Astrocyte (in vitro differentiated cells and primary cell): ENCODE measurements at places on chromosomes 2 and 18. TPM values are rescaled to one million over a fixed set of nuclear protein-coding genes. Genes with fewer than 3 reads are reported as not detected.

DNA sequence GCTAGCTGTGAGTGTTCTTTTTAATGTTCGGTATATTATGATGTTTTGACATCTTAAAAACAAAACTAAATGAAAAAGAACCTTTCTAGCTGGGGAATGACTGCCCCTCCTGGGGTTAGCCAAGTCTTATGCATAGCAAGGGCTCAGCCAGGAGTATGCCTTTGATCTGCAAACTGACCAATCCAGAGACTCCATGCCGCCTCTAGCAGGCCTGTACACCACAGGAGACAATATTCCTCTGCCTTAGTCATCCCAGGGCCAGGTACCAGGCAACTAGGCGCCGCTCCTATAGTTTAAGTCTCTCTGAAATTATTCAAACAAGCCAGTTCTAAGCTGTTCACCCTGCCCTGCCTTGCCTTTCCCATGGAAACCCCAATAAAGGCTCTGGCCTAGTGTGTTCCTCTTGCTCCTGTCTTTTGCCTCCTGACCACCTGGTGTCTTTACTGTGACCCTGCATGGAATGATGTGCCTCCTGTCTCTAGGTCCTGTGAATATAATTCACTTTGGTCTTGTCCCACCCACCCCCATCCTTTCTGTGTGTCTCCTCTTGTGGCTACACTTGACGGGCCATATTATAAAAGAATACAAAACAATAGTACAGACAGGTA is 52.0 kb upstream of the CHN1 start:
- H3K27me3 ChIP-seq = no peaks in the 10 kb centered on the region
- no peak for DNase-seq
- no peak overlapping the region for H3K27ac ChIP-seq

GRCh38 chr2:43019025-43019367 is 207.4 kb downstream of the ZFP36L2 start:
- no peak overlapping the region for H3K27ac ChIP-seq
- H3K4me1 ChIP-seq = no peaks in the 10 kb centered on the region
- no peak for DNase-seq
- H3K36me3 ChIP-seq = no peaks in the 10 kb centered on the region
- no peaks in the 10 kb centered on the region for H3K27me3 ChIP-seq

GRCh38 chr2:217249121-217250012 is 389.5 kb upstream of the TNP1 start:
- DNase-seq = no peak
- H3K36me3 ChIP-seq = no peaks in the 10 kb centered on the region
- no peak overlapping the region for H3K27ac ChIP-seq
- H3K4me3 ChIP-seq = no peak overlapping the region
- H3K4me1 ChIP-seq = peaks cover 5% of the 10 kb centered on the region

DNA sequence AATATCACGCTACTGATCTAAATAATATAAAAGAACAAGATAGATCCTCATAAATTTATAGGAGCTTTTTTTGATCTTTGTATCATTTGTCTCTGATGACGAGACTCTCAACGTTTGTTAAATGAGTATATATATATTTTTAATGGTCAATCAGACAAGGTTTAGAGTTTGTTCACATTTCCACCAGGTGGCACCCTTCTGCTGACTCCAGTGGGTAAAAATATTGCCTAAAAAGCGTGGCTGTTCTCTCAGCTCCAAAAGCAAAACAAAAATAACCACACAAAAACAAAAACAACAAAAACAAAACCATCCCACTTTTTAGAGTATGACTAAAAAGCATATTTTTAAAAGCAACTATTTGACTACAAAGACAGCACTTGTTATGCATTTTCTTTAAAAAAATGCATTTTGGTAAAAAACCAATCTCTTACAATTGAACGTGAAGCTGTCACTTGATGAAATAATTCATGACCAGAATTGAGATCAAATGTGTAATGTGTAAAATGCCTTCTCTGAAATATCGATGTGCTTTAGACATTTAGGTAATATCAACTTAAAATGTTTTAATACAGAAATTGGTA is 723.2 kb downstream of the DPP10 start:
- H3K27me3 ChIP-seq = peaks cover 13% of the 10 kb centered on the region
- no peak overlapping the region for H3K27ac ChIP-seq
- H3K4me1 ChIP-seq = no peaks in the 10 kb centered on the region
- no peak overlapping the region for H3K4me3 ChIP-seq
- DNase-seq = peak; percentile 0

DNA sequence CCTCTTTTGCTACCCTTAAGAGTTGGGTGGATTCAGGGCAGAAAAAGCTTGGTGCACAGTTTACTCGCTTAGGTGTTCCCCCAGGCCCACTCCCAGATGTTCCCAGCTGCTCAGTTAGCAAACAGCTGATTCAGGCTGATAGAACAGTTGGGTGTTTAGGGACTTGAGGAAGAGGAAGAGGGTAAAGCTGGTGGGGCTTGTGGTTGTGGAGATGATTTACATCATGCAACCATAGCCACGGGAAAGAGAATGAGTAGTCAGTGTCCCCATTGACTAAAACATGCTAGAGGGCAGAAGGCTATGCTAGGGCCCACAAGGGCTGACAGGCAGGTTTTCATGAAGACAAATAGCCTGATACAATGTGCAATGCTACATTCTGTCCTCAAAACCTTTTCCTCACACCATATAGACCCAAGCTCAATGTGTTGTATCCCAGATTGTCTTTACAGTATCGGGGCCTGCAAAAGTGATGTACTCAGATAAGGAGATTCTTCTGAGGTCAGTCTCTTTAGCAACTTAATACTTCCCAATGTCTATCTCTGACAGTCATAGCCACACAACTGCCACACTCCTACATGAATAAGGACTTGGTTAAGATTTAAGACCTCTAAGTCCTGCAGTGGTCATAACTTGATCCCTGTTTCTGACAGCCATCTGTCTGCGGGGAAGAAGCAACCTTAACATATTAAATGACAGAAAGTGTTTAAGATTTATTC is 15.6 kb downstream of the COLEC12 start:
- no peak overlapping the region for H3K4me3 ChIP-seq
- H3K4me1 ChIP-seq = peaks cover 14% of the 10 kb centered on the region
- no peaks in the 10 kb centered on the region for H3K36me3 ChIP-seq
- DNase-seq = no peak
- H3K27ac ChIP-seq = no peak overlapping the region

Gene G6PC2
- total RNA-seq = not detected in 2 replicates

Gene NPAS2
- total RNA-seq = 5.5 and 5.8 TPM in 2 replicates

- H3K4me3 ChIP-seq = no peak overlapping the region
- no peaks in the 10 kb centered on the region for H3K36me3 ChIP-seq
- H3K4me1 ChIP-seq = no peaks in the 10 kb centered on the region
- DNase-seq = no peak
These were observed 220.2 kb downstream of the PDE11A start for GRCh38 chr2:177852389-177852788.

DNA sequence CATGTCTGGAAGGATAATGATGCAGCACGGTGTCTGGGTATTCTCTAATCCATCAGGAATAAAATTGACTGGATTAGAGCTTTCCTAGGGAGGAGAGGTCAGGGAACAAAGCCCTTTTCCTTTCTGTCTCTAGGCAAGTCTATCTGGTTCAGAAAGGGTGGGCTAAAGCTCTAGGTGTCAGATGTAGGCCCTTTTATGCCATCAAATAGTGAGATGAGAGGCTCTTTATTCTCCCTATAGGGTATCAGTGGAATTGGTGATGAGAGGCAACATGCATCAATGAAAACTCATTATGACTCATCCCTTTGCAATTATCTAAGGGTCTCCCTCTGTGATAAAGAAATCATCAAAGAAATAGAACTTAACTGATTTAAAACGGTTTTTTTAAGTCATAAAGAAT is 328.0 kb upstream of the CRIM1 start:
- no peaks in the 10 kb centered on the region for H3K27me3 ChIP-seq
- H3K27ac ChIP-seq = no peak overlapping the region
- DNase-seq = no peak
- no peak overlapping the region for H3K4me3 ChIP-seq
- no peaks in the 10 kb centered on the region for H3K36me3 ChIP-seq

GRCh38 chr2:81396417-81397019 is 1092.0 kb upstream of the LRRTM1 start:
- no peaks in the 10 kb centered on the region for H3K36me3 ChIP-seq
- H3K27ac ChIP-seq = no peak overlapping the region
- H3K4me3 ChIP-seq = no peak overlapping the region
- H3K4me1 ChIP-seq = no peaks in the 10 kb centered on the region

Gene ABCG8
- total RNA-seq = not detected in 2 replicates

GRCh38 chr2:100819370-100820272 is at the start of gene NPAS2:
Gene NPAS2 (plus strand): TSS chr2:100820139. CDS start chr2:100904755, 84,616 bp downstream.
- H3K4me1 ChIP-seq = peaks cover 22% of the 10 kb centered on the region
- H3K4me3 ChIP-seq = peak within 1 kb of the TSS; percentile 69
- H3K27ac ChIP-seq = peak within 1 kb of the TSS; percentile 60

GRCh38 chr2:61218817-61219170 is 56.8 kb downstream of the C2orf74 start:
- no peak for DNase-seq
- H3K27me3 ChIP-seq = no peaks in the 10 kb centered on the region
- H3K36me3 ChIP-seq = peaks cover 34% of the 10 kb centered on the region
- H3K27ac ChIP-seq = no peak overlapping the region
- H3K4me1 ChIP-seq = peaks cover 4% of the 10 kb centered on the region

Gene ABCB11
- total RNA-seq = 0.02 TPM in 1 of 2 replicates, not detected in the other

- DNase-seq = no peak
- H3K36me3 ChIP-seq = no peaks in the 10 kb centered on the region
- H3K27ac ChIP-seq = no peak overlapping the region
- no peaks in the 10 kb centered on the region for H3K27me3 ChIP-seq
These were observed 80.2 kb downstream of the CDH20 start for GRCh38 chr18:61413396-61413795.

DNA sequence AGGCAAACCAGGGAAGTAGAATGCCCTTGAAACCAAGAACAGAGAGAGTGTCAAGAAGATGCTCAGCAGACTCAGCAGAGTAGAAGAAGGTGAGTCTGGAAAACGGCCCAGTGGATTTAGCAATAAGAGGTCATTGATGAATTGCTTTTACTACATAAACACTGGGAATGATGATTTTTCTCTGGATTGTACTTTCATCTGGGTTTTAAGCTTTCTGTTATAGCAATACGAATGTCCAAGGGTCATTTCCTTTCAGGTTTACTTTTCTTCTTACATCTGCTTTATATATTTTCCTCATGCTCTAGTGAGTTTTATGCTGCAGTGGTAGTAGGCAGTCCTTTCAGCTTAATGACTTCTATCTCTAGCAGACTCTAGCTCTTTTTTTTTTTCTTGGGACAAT is 16.9 kb downstream of the EML6 start:
- DNase-seq = peak; percentile 48
- H3K36me3 ChIP-seq = no peaks in the 10 kb centered on the region
- H3K27ac ChIP-seq = no peak overlapping the region
- H3K4me3 ChIP-seq = no peak overlapping the region
- no peaks in the 10 kb centered on the region for H3K27me3 ChIP-seq
- H3K4me1 ChIP-seq = no peaks in the 10 kb centered on the region

Gene GLI2
- total RNA-seq = 42.9 and 44.5 TPM in 2 replicates

DNA sequence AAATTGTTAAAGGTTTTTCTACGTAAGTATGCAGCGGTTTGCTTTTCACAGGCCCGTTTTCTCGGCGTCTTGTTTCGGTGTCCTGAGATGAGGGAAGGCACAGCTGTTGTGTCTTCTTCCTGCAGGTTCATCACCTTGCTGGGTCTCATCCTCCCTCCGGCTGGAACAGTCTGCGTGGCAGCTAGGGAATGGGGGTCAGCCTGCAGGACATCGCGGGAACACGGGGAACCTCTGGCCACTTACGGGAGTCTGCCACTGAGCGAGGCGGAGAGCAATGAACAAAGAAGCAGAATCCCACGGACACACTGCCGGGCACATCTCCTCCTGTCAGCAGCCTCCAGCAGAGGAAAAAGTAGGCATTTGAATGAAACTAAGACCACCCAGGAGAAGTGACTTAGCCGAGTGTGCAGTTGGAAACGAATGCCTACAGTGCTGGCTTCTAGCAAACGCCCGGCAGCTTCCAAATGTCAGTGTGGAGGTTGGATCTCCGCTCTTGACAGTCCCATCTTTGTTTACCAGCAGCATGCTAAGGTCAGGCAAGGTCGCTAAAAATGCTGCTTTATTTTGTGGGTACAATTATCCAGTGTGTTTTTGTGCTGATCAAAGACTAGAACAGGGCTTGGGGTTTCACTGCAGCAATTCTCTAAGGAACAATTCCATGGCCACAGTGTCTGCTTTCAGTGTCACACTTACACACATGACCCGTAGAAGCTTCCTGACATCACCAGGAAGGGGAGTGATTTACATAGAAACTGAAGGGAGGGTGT is 109.8 kb upstream of the SEC11C start:
- no peaks in the 10 kb centered on the region for H3K27me3 ChIP-seq
- no peak for DNase-seq
- no peak overlapping the region for H3K4me3 ChIP-seq
- H3K27ac ChIP-seq = no peak overlapping the region
- H3K4me1 ChIP-seq = no peaks in the 10 kb centered on the region
- H3K36me3 ChIP-seq = no peaks in the 10 kb centered on the region

DNA sequence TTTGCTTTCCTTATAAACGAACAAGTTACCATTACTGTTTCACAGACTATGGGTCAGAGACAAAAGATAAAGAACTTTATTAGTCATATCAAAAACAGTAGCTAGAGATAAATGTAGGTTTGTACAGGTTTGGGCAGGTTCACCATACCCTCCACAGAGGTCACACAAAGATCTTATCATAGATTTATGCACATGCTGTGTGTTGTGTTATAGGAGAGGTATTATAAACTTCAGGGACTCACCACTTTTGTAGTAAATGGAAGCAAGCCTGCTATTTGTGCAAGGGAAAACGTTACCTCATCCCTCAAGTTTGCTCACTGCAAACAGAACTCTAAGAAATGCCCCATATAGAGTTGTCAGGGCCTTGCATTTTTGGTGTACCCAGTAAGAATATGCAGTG is 584.5 kb upstream of the LRRTM1 start:
- no peaks in the 10 kb centered on the region for H3K36me3 ChIP-seq
- no peak overlapping the region for H3K4me3 ChIP-seq
- no peaks in the 10 kb centered on the region for H3K27me3 ChIP-seq
- H3K27ac ChIP-seq = no peak overlapping the region
- H3K4me1 ChIP-seq = no peaks in the 10 kb centered on the region
- DNase-seq = no peak

Gene POLR1A
- 42.9 and 45.2 TPM in 2 replicates for total RNA-seq

GRCh38 chr18:2981212-2981728 is 31.7 kb downstream of the LPIN2 start:
- no peaks in the 10 kb centered on the region for H3K27me3 ChIP-seq
- H3K4me3 ChIP-seq = peak overlapping the region; percentile 34
- no peaks in the 10 kb centered on the region for H3K36me3 ChIP-seq
- peak; percentile 87 for DNase-seq
- peak overlapping the region; percentile 72 for H3K27ac ChIP-seq

- H3K4me3 ChIP-seq = no peak overlapping the region
- no peaks in the 10 kb centered on the region for H3K36me3 ChIP-seq
- no peak overlapping the region for H3K27ac ChIP-seq
- H3K4me1 ChIP-seq = no peaks in the 10 kb centered on the region
- no peaks in the 10 kb centered on the region for H3K27me3 ChIP-seq
These were observed 746.0 kb upstream of the TMEFF2 start for GRCh38 chr2:192940767-192941166.

DNA sequence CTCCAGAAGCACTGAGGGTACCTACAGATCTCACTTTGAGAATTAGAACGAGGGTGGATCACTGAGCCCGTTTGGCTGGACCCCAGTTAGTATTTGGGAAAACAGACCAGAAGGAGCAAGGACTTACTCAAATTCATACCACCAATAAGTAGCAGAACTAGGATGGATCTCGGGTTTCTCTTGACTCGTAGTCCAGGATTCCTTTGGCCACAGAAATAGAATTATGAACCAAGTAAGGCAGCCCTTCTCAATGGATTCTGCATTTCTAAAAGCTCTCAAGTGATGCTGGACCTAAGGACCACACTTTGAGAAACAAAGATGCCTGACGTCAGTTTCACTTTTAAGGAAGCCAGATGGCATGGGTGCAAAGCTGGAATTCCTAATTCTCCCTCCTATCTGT is 153.0 kb downstream of the KLHL29 start:
- peaks cover 23% of the 10 kb centered on the region for H3K27me3 ChIP-seq
- no peak for DNase-seq
- no peak overlapping the region for H3K4me3 ChIP-seq
- H3K27ac ChIP-seq = no peak overlapping the region
- no peaks in the 10 kb centered on the region for H3K4me1 ChIP-seq
